ENCODE measurements at places on chromosomes 2 and 18.

- DNase-seq, result no peak
Measured at GRCh38 chr2:105836840-105837692, 92.4 kb downstream of the NCK2 start.

DNA sequence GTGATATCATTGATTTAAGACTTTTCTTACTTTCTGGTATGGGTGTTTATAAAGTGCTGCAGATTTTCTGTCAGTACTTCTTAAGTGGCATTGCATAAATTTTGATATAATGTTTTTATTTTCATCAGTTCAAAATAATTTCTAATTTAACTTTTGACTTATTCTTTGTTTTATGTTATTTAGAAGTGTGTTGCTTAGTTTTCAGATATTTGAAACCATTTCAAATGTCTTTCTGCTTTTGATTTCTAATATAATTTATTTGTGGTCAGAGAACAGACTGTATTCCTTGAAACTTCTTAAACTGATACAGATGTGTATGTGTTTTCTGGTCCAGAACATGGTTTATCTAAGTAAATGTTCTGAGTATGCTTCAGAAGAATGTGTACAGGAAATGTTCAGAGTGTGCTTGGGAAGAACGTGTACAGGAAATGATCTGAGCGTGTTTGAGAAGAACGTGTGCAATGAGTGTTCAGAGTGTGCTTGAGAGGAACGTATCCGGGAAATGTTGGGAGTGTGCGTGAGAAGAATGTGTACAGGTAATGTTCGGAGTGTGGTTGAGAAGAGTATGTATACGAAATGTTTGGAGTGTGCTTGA is 265.7 kb upstream of the HS6ST1 start:
- peak; percentile 90 for DNase-seq

- no peak for DNase-seq
Measured at GRCh38 chr2:168723275-168723899, 79.0 kb upstream of the NOSTRIN start.

DNA sequence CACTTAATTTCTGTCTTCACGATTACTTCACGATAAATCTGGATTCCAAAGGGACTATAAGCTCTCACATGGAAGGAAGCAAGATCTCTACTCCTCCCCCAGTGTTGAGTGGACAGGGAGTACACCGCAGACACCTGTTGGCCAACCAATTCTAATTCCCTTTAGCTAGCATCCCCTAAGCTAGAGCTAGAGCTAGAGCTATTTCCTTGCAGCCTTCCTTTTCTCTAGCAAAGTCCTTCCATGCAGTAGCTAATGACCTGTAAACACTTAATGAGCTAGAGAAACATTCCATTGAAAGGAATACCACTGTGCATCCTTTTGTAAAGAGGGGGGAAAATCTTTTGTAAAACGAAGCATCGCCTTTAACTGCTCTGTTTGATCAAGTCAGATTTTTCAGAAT is 56.5 kb downstream of the BCL11A start:
- DNase-seq, result no peak

DNA sequence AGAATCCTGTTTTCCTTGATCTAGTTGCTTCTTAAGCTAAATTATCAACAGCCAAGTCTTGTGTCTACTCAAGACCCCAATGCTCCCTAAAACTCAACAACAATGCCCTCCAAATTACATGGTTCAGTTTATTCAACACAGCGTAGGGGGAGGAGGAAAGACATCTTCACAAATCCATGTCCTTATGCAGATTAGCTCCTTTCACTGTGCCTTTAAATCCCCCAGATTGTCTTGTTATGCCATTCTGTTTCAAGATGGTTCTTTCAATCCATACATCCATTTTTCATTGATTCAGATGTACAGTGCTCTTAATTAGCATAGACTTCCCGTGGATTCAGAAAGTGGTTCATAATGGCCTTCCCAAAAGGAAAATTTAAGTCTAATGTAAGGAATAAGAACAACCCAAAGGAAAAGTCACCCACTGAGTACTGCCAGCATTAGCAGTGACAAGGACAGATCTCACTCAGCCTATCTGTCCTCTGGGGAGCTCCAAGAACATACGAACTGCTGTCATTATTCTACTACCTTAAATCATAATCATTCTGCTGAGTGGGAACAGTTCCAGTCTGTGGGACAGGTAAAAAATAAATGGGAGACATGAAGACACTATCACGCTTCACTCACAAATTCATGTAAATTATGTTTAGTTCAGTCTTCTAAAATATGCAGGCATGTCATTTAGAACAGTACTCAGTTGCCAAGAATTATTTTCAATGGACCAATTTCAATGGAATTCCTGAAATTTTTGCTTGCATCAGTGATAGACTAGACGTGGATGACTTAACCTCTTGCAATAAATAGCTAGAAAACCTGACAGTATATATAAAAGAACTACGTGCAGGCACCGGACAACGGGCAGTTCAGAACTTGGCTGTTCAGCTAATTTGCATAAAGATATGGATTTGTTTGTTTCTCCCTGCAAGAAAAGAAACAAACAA is 58.9 kb upstream of the RNU4ATAC start:
- DNase-seq, result peak; percentile 59

DNA sequence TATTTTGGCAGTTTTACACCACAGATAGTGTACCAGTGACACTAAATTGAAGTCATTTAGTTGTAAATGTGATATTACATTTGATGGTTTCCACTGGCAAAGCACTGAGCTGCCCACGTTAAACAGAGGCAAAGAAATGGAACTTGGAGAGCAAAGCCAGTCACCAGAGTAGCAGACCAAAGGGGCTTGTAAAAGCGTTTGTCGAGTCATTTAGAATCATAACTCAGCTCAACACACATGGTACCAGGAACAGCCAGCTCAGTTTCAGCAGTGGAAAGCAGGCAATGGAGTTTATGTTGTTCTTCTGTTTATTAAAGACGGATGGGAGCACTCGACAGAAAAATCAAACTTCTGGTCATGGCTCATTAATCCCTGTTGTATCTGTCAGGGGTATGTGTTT is 91.2 kb downstream of the POU3F3 start:
- no peak for DNase-seq

- DNase-seq, result no peak
Measured at GRCh38 chr2:1716441-1716840, 27.9 kb downstream of the PXDN start.

GRCh38 chr2:160097326-160097725 is 34.9 kb upstream of the PLA2R1 start:
- no peak for DNase-seq

GRCh38 chr2:8794923-8795825 is 42.2 kb downstream of the KIDINS220 start:
- peak; percentile 73 for DNase-seq

DNA sequence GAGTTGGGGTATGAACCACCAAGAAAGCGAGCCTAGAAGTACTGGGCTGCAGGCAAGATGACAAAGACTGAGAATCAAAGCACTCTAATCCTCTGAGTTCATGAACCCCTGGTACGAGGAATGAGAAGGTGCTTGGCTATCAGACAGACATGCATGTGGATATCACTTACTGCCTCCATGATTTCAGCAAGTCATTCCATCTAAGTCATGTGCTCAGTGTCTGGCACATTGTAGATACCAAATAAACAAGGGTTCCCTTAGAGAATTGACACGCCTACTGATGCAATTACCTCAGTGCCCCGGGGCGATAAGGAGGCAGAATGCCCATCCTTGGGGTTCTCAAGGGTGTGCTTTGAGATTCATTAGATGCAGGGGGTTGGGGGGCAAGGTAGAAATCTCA is 125.6 kb upstream of the PKDCC start:
- DNase-seq, result no peak

- DNase-seq, result no peak
Measured at GRCh38 chr2:73269686-73270465, 14.4 kb downstream of the FBXO41 start.

DNA sequence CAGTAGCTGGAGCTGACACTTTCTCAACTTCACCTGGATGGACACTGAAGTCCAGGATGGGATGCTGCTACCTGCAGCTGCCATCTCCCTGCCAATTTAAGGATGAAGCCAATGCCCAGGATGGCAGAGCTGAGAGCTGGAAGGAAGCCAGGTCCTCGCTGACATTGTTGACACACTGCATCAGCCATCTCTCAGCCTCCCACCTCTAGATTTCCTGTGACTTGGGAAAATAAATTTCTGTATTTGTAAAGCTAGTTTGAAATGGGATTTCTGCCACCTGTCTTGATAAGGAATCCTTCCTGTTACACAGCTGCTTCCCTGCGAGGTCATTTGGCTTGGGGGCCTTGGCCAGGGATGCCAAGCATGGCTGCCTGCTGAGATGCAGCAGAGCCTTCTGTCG is 43.5 kb downstream of the KCTD1 start:
- DNase-seq, result no peak

DNA sequence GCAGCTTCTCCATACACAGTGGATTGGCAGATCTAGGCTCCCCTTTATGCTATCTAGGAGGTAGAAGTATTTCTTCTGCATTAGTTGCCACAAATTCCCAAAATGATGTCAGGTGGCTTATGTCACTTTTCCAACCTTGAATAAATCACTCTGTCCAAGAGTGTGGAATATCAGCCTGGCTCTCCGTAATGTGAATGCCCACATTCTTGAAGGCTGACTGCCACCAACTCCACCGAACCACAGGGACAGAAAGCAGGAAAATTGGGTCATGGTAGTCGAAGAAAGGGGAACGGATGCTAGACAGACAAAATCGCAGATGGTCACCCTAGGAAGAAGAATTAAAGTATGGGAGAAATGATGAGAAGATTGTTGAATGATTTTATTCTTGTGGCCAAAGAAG is 624.9 kb upstream of the CDH2 start:
- no peak for DNase-seq

GRCh38 chr18:9243029-9243428 is 91.5 kb upstream of the TWSG1 start:
- no peak for DNase-seq

- no peak for DNase-seq
Measured at GRCh38 chr18:356778-357177, 88.9 kb upstream of the THOC1 start.

GRCh38 chr2:147607379-147607778 is 237.4 kb upstream of the ACVR2A start:
- DNase-seq, result no peak

- DNase-seq, result no peak
Measured at GRCh38 chr2:71043531-71044407, 24.7 kb upstream of the NAGK start.

DNA sequence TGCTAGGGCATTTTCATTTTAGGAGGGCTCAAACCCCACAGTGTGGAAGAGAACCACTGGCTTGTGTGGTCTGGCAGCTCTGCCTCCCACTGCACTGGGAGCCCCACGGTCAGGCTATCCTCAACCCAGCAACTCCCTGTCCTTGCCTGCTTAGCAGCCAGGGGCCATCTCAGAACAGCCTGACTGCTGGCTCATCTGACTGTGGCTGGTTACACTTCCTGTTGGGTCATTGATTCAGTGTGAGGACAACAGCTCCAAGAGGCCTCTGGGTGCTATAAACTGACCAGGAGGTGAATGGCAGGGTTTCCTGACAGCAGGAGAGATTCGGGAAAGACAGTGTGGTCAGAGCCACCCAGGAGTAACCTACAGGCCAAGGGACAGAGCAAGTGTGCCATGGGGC is 40.1 kb downstream of the AMER3 start:
- no peak for DNase-seq

GRCh38 chr2:216842636-216843035 is 17.2 kb downstream of the TNP1 start:
- DNase-seq, result no peak

GRCh38 chr2:223612501-223612900 is 10.3 kb upstream of the SCG2 start:
- DNase-seq, result no peak

GRCh38 chr2:174473796-174474195 is 13.0 kb downstream of the GPR155 start:
- DNase-seq, result peak; percentile 31

GRCh38 chr2:231615058-231615671 is 22.5 kb downstream of the TEX44 start:
- peak; percentile 30 for DNase-seq

DNA sequence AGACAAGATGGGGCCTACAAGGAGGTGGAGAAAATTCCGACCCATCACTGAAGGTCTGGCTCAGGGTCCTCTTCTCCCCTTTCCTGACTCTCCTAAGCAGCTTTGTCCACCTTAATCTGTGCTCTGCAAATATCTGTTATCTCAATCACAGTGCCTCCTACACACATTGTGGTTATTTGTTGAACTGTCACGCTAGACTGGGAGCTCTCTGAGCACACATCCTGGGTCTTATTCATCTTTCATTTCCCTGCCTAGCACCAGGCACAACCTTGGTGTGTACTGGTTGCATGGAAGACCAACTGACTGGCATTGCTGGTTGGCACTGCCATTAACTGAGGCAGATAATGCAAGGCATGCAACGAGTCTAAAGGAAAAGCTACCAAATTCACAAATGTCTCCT is 122.9 kb upstream of the ST6GAL2 start:
- DNase-seq, result no peak

GRCh38 chr2:150985741-150986140 is 275.9 kb downstream of the RBM43 start:
- DNase-seq, result no peak

- DNase-seq, result no peak
Measured at GRCh38 chr2:172561270-172561669, 5.4 kb downstream of the PDK1 start.

GRCh38 chr2:17814601-17815000 is 1.7 kb upstream of the MSGN1 start:
- DNase-seq, result no peak

DNA sequence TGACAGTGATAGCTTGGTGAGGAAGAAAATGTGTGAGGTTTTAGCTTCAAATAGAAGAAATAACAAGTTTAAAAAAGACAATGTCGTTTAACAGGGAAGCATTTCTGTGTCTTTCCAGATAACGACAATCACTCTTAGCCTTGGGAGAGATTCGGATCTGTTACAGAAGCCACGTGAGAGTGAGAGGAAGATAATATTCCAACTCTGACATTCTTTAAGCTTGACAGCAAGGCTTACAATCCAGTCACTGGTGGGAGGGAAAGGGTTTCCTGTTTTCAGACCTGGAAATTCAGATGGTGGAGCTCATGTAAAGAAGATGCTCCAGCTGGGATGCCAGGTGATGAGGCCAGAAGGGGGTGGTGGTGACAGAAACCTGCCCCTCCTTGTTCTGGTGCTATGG is 30.8 kb downstream of the FBXO48 start:
- no peak for DNase-seq

- peak; percentile 65 for DNase-seq
Measured at GRCh38 chr2:17759805-17760204, 5.9 kb downstream of the GEN1 start.

DNA sequence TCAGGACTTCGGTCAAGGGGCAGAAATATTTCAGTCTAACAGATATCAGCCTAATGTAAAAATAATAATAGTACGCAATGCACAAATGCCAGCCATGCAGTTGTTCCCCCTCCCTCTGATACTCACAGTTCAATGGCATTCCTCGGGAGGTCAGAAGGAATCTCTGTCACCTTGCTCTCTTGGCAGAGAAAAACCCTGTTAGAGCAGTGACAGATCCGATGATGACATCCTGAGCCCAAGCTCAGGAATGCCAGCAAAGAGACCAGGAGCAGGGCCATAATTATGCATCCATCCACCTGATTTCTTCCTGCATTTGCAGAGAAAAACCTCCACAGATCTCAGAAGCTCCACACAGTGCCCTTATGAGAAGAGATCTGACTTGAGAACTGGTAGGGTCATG is at the start of gene FSHR:
Gene FSHR, minus strand, starts transcription at position 376 of the 400 bp plus-strand sequence. Its CDS starts 98 bp downstream, at position 278.
- no peak for DNase-seq
